Brain pericyte (primary cell): ENCODE measurements at places on chromosomes 6 and 20.

DNA sequence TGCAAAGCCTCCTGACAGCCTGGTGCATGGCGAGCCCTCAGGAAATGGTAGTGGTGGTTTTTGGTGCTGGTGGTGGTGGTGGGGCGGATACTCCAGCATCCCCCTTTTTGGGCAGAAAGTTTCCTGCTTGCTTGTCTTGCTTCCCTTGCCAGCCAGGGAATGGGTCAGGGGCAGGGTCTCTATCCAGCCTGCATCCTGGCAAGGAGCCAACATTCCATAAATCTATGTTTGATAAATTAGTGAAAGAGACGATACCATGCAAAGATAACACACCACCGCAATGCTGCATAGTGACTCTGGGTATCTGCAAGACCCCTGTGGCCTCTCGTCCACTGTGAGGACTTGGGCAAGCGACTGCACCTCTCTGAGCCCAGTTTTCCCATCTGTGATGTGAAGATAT is 246.2 kb downstream of the LRFN2 start:
- no peak for DNase-seq

DNA sequence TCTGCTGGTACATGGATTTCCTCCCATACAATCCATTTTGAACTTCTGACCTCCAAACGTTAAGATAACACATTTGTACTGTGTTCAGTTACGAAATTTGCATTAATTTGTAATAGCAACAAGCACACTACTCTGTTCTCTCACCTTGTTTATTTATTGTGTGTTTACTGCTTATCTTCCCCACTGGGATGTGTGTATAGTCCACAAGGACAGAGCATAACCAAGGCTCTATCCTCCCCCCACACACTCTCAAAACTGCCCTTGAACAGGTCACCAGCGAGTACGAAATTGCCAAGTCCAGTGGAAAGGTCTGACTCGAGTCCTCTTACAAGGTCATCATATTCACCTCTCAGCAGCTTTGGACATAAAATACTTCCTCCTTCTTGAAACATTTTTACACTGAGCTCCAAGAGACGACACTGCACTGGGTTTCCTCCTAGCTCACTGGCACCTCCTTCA is 18.6 kb downstream of the ADTRP start:
- DNase-seq: no peak

DNA sequence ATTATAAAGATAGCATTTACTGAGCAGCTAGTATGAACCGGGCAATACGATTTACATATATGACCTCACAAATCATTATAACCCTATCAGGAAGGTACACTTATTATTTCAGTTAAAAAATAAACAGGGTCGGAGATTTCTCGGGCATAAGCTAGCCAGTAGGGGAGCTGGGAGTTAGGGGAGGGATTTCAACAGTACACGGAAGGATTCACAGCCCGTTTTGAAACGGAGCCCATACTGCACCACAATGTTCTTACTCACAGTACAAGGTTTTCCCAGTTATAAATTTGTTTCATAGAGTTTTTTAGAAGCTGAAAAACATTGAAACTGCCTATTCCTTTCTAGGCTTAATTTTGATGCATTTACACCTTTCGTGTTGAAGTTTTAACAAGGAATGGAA is 607.1 kb downstream of the HDGFL1 start:
- no peak for DNase-seq

DNA sequence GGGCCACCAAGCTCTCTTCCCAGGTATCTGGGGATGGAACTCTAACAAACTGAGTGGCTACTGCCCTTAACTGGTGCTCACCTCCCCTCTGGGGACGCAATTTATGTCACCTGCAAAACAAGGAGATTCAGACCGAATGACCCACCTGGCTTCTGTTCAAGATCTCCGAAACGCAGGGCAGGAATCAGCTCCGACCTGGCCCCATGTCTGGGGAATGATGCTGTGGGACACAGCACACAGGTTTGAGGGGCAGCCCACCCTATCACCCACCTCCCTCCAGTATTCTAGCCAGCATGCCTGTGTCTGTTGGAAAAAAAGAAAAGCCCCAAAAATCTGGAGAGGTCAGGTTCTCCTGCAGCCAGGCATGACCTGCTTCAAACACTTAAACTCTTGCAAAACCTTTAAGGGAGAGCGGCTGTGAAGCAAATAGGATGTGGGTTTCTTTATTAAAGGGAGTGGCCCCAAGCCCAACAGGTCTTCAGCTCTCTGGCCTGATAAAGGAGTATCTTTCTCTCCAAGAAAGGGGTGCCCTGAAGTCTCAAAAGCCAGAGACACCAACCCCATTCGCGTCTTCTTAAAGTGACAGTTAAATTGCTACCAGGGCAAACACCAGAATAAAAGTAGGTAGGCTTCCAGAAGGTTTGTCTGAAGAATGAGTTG is 6.4 kb downstream of the PREX1 start:
- DNase-seq: no peak

- DNase-seq: no peak
Measured at GRCh38 chr6:158303210-158303731, 9.0 kb upstream of the TULP4 start.

GRCh38 chr20:49941456-49941855 is 5.3 kb downstream of the RNF114 start:
- DNase-seq: no peak

DNA sequence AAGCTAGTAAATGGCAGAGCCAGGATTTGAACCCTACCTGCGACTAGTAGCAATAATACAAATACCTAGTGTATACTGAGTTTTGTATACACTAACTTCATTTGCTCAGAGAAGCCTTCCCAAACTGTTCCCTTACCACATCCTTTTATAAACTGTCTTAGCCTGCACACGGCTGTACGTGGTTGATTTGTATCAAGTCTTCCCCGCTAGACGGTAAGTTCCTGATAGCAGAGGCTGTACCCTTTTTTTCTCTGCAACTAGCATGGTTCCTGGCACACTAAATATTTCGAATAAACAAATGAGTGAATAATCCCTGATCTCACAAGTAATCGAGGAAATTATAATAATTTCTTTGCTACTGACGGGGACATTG is 636 bp downstream of the RTF2 start:
- DNase-seq: no peak

DNA sequence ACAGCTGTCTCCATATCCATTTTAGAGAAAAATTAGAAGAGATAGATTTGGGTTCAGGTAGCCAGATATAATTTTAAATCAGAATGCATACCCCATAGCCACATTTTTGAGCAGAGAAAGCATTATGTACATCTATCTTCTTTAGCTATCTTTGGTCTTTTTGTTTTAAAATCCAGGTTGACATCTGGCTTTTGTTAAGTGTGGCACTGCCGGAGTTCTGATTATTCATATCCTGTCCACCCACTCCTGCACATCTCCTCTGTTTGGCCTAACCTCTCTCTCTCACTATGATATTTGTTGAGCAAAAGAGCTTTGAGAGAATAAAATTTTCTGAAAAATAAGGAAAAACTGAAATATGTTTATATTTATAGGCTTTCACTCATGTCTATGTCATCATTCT is 189.7 kb downstream of the PACRG start:
- DNase-seq: no peak
